Omental fat pad (tissue), 4 donors: ENCODE measurements at places on chromosomes 16 and 17. TPM values are rescaled to one million over a fixed set of nuclear protein-coding genes. Genes with fewer than 3 reads are reported as not detected.

GRCh38 chr17:64250233-64250835 is 12.7 kb downstream of the TEX2 start:
- no peak for DNase-seq

GRCh38 chr16:81560979-81561657 is 116.5 kb downstream of the CMIP start:
- no peak for DNase-seq

DNA sequence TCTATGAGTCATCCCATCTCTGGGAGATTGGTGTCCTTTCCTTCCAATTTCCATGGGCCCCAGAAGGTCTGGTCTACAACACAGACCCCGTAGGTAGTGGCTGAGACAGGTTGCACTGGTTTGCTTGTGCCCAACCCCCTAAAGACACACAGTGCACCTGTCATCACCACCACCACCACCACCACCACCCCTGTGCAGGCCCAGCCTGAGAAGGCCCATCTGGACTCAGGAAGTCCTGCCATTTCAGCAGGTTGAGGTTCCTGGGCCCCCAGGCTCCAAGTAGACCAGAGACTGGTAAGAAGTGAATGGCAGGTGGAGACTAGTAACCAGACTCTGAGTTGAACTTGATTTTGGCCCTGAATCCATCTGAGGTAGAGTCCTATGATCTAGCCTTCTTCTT is 25.9 kb upstream of the PHB1 start:
- DNase-seq: no peak

DNA sequence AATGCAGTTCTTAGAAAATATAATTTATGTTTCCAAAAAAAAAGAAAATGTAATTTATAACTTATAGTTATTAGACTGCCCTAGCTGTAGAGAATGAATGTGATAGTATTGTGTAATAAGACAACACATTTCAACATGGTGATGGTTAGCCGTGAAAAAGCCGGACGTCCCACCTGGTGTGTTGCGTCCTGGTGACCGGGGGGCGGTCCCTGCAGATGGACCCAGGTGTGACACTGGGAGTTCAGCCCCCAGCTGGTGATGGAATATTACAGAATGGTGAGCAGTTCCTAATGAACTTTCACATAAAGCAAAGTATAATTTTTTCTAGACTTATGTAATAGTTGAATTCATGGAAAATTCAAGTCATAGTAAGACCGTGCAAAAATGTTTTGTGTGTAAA is 132.8 kb downstream of the LAT start:
- no peak for DNase-seq

DNA sequence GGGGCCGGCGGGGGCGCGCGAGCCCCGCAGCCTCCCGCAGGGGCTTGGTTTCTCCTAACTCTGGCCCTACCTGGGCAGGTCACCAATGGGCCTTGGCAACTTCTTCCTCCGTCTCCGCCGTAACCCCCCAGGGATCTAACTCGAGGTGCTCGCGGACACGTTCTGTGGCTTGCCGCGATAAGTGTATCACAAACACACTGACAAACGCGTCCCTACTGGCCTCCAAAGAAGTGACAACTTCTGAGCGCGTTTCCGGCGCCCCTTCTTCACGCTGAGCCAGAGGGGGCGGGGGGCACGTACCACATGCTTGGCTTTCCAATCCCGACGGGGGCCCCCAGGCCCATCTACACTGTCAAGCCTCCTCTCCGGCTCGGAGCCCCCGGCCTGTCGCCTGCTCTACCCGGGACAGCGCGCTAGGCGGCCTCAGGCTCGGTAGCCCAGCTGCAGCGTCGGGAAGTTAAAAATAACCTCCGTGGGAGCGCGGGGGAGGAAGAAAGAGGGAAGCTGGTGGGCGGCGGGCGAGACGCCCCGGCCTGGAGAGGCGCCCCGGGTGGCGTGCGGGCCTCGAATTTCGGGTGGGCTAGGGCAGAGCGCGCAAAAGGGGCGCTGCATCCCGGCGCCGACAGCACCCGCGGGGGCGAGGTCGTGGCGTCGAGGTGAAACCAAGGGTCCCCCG is 725 bp upstream of the SPHK1 start:
- no peak for DNase-seq

DNA sequence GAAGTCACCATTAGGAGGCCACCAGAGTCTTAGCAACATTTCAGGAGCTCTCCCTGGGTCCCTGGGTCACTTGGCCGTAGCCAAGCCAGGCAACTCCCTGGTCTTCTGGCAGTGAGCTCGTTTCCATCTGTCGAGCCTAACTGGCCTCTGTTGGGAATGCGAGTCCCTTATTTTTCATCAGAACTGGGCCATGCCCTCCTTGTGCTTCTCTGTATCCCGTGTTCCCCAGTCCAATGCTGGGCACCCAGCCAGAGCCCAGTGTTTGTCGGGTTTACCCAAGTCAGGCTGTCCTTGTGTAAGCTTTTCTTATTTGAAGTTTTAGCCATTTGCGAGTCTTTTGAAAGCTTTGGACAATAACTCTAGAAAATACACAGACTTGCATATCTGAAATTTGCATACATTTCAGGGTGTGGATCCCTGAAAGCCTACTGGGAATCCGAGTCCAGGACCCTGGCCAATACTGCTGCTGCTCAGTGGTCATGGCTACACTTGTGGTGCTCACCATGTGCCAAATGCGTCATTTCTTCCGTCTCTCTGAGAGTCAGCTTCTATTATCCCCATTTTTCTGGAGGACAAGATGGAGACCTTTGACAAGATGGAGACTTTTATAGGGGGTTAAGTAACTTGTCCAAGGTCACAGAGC is 81.6 kb upstream of the LGALS9 start:
- DNase-seq: no peak

GRCh38 chr17:45190503-45191255 is 29.0 kb downstream of the HEXIM2 start:
- DNase-seq: no peak

DNA sequence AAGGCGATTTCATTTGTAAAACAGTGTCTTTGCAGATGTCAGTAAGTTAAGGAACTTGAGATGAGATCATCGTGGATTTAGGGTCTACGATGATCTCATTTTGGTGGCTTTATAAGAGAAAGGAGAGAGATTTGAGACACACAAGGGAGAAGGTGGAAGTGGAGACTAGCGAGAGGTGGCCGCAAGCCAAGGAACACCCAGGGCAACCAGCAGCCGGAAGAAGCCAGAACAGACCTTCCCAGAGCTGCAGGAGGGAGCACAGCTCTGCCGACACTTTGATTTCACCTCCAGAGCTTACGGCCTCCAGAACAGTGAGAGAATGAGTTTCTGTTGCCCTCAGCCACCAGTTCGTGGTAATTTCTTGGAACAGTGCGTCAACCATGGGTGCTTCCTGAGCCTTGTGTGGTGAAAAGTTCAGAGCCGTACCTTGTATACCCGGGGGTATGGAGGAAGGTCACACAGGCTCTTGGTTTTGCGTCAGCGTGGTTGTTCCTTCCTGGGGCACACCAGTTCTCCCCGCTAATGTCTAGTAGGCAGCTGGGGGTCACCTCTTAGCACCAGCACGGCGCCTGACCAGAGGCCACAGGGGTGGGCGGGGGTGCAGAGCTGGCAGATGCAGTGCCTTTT is 12.9 kb upstream of the SEC14L1 start:
- no peak for DNase-seq

DNA sequence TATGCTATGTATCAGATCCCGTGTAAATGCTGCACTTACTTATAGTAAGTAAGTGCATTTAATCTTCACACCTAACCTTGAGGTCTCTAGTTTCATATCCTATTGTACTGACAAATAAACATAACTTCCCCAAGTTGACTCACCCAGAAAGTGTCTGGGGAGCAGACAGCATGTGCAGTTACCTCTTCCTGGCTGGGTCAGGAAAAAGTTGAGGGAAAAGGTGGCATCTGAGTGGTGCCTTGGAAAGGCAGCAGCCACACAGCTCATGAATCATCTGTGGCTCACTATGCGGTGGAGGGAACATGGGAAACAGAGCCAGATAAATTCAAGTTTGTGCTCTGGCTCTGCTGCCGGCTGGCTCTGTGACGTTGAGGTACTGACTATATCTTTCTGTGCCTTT is 382.0 kb upstream of the DYNLRB2 start:
- no peak for DNase-seq

Gene NPIPB6
- total RNA-seq: 3.1 TPM

Gene SRCIN1
- total RNA-seq: 3.5 TPM

Gene AOC3
- total RNA-seq: 136 TPM

Gene ZNF232
- total RNA-seq: 5.6 TPM

Gene DHRS13
- total RNA-seq: 5.6 TPM

Gene CACNA1G
- total RNA-seq: 0.32 TPM

Gene CCL5
- 6.0 TPM for total RNA-seq
